ENCODE measurements at places on chromosomes 16 and 17.

GRCh38 chr17:36674278-36674650 lies 72.9 kb downstream of the MRM1 start:
- peak; percentile 72 for DNase-seq

- peak; percentile 25 for DNase-seq
Observed at GRCh38 chr17:77615703-77616253, 342.7 kb upstream of the TNRC6C start.

DNA sequence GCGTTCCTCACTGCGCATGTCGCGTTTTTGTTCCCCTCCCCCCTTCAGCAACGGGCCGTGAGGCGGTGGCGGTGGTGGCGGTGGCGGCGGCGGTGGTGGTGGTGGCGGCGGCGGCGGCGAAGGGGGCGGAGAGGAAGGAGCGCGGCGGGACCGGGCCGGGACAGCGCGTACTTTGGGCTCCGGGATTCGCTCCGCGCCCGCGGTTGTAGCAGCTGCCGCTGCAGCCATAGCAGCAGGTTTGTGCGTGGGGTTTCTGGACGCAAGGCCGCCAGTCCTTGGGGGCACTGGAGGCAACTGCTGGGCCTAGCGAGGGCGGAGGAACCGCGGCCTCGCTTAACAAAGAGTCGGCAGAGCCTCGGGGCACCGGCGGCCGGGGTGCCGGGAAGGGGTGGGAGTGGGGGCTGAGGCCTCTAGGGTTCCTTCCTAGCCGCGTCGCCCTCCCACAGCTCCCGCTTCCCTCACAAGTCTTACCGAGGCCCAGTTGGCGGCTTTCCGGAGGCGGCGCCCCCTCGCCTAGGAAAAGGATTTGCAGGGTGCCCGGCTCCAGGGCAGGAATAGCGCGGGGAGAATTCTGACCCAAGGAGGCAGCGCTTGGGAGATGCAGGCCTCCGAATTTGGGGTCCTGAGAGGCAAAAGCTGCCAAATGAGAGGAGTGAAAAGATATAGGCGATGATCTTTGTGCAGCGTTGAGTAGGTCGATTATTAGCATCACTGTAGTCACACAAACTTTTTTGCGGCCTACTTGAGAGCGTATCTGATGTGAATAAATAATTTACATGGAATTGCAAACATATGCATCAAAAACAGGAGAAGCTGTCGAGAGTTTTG lies at the start of gene DDX42:
DDX42 (plus strand) TSS at position 30 of the 828 bp plus-strand sequence. CDS start 12,880 bp downstream, outside the sequence.
- DNase-seq: peak; percentile 96

DNA sequence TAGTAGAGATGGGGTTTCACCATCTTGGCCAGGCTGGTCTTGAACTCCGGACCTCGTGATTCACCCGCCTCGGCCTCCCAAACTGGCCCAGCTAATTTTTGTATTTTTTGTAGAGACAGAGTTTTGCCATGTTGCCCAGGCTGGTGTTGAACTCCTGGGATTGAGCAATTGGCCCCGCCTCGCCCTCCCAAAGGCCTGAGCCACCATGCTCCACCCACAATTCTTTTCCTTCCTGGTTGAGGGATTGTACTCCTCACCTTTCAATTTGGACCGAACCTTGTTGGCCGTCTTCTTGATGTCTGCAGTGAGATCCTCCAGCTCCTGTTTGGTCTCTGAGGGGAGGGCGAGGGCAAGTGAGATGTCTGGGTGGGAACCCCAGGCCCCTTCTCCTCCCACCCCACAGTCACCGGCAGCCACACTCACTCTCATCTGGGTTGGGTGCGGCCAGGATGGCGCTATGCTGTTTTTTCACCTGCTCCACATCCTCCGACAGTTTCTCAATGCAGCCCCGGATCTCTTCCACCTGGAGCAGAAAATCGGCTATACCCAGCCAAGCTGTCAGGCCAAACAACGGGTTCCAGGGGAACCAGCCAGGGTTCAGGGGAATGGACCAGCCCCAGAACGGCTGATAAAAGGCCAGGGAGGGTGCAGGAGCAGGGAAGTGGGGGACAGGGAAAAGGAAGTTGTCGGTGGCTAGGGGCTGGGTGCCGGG lies 9.6 kb downstream of the STX1B start:
- DNase-seq: no peak

- no peak for DNase-seq
Observed at GRCh38 chr16:50234771-50235556, 31.4 kb upstream of the ADCY7 start.

- no peak for DNase-seq
Observed at GRCh38 chr17:12730931-12731521, 58.3 kb upstream of the ARHGAP44 start.

DNA sequence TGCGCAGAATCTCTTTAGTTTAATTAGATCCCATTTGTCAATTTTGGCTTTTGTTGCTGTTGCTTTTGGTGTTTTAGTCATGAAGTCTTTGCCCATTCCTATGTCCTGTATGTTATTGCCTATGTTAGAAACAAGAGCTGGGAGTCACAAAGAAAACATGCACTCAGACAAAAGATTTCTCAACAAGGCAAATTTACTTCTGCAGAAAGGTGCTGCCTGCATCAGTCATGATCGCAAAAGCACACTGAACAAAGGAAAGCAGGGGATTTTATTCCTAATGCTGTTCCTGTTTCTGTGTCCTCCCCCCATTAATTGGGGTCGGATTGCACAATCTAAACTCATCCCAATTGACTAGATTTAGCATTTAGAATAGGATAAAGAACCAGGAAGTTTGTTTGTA lies 55.9 kb downstream of the ATF7IP2 start:
- no peak for DNase-seq

DNA sequence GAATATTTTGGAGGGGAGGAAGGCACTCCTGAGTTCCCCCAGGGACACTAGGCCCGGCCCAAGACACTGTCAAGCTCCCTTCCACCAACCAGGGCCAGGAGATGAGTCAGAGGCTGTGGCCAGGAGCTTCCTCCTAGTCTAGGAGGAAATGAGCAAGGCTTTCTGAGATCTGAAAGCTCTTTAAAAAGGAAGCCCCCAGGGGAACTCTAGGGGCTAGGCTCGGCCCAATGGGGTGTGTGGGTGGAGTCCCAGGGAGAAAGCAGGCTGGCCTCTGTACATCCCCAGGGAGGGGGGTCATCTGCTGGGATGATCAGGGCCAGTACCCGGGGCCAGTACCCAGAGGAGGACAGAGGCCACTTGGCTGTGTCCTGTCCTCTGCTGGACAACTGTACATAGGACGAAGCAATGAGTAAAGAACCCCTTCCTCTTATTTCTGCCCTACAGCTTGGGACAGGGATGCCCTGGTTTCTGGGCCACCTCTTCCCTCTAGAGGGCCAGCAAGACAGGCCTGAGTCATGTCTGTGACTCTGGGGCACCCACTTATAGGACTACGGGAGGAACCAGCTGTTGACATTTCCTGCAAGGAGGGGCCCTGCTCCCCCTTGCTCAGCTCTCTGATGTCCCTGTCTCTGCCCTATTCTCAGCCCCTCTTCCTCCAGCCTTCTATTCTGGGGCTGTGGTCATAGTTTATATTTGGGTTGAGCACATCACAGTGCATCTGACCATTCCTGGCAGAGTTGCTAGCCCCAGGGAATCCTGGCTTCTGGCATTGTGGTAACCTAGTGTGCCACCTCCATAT lies 2.7 kb downstream of the FHOD1 start:
- peak; percentile 92 for DNase-seq

GRCh38 chr17:39244600-39245570 lies 19.1 kb upstream of the STAC2 start:
- peak; percentile 95 for DNase-seq

DNA sequence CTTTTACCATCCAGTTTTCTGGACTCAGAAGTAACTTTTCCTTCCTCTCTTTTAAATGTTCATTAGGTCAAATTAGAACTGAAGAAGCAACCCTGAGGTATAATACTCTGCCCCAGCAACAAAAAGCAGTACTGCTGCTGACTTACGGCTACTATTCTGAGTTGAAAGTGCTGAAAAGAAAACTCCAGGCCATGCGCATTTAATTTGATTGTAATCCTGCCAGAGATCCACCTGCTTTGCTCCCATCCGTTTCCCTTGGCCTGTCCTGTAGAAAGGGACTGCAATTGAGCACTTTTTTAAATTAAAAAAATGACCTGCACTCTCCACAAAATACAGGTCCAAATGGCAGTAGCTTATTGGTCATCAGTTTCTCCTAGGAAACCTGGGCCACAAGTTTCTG lies 61.6 kb downstream of the PITPNC1 start:
- no peak for DNase-seq

DNA sequence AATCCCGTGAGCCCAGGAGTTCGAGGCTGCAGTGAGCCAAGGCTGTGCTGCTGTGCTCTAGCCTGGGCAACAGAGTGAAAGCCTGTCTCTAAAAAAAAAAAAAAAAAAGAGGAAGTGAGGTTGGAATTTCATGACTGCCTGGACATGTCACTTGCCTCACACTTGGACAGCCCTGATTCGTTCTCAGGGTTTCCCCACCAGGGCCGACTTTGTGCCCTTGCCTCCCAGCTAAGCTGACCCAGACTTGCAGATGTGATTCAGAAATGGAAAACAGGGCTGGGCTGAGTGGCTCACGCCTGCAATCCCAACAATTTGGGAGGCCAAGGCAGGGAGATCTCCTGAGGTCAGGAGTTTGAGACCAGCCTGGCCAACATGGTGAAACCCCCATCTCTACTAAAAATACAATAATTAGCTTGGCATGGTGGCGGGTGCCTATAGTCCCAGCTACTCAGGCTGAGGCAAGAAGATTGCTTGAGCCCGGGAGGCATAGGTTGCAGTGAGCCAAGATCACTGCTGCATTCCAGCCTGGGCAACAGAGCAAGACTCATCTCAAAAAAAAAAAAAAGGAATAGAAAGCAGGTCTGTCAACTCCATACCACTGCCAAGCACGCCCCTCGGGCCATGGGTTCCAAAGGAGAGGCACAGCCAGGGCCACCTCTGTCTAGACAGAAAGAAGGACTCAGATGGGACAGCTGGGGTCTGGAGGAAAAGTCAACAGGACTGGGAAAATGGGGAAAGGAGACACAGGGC lies 46.9 kb downstream of the SOCS1 start:
- DNase-seq: no peak

DNA sequence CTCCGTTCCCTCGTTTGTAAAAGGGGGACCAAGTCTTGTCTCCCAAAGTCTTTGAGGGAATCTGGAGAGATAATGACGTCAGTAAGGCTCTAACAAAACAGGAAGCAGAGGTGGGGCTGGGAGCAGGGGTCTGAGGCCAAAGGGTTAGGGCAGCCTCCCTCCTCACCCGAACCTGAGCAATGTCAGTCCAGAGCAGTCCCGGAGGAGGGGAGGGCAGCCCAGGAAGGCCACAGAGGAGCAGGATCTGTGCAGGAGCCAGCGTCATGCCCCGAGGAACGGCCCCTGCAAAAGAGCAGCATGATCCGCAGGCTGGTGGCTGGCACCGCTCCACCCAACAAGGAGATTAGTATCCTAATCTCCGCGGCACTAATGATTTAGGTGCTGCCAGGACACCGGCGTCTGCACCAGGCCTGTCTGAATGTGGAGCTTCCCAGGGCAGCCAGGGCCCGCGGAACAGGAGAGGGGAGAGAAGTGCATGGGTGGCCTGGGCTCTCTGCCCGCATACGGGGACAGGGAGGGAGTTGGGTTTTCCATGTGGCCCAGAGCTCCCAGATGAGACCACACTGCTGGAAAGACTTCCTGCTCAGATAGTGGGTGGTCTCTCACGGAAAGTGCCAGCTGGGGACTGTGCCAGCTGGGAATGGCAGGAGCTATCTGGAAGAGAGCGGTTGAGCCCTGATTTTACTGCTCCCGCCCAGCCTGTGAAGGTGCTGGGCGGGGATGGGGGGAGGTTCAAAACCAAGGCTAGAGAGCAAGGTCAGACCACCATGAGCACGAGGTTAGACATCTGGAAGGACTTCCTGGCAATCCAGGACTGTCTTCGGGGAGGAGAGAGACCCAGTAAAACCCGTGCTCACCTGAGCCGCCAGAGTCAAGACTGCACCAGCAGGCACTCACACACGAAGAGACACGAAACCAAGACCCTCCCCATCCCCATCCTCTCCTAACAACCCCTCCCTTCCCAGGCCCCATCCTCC lies 11.0 kb upstream of the KRT17 start:
- DNase-seq: no peak

DNA sequence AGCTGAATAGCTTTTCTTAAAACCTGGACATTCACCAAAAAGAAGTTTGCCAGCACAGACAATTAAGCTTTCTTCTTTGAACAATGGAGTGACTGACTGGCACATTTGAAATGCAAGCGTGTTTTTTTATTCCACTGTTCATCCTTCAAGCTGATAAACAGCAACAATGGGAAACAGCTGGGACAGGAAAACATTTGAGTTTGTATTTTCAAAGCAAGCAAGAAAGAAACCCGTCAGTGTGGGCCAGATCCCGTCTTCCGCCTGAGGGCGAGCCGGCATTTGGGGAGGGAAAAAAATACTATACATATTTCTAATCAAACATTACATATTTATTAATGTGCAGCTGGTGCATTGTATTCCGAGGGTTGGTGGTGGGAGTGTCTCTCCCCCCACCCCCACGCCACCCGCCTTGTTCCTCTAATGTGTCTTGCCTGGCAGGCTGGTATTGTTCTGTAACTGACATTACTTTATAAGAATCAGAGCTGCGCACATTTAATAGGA lies 94.3 kb downstream of the CYLD start:
- no peak for DNase-seq

DNA sequence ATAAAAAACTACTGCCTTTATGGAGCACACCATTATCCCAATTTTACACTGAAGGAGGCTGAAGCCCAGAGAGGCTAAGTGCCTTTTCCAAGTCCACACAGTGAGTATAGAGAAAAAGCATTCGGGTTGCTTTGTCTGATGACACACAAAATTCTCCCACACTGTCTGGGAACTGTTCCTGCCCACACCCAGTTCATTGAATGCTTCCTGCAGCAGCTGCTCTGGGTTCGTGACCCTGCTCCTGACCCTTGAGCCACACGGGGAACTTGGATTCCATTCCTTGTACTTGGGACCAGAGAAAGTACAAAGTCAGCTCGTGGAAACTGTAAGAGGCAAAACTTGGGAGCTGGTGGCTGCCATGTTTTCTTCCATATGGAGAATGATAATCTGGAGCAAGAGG lies 57.9 kb downstream of the AKAP1 start:
- no peak for DNase-seq

GRCh38 chr16:62692685-62693084 lies 656.4 kb upstream of the CDH8 start:
- no peak for DNase-seq

DNA sequence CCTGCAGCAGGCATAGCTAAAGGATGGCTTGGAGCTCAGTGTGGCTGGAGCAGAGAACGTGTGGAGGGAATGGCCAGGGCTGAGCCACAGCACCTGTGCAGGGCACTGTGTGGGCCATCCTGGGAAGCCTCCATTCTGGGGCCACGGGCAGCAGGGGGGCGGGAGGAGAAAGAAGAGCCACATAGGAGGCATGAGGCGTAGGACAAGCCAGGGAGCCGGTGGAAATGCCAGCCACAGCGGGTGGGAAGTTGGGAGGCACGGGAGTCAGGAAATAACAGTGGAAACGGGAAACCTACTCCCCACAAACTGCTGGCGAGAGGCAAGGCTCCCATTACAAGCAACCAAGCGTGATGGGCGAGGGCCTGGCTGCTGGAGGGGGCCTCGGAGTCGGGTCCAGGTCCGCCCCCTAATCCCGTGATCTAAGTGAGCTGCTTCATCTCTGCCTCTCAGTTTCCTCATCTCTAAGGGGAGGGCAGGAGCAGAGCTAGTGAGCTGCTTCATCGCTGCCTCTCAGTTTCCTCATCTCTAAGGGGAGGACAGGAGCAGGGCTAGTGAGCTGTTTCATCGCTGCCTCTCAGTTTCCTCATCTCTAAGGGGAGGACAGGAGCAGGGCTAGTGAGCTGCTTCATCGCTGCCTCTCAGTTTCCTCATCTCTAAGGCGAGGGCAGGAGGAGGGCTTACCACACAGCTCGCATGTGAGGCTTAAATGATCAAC lies 104.9 kb downstream of the ADCY9 start:
- no peak for DNase-seq
